ENCODE measurements at places on chromosomes 6 and 20.
A peak's percentile ranks its signal among the peaks of the same experiment; 100 is the strongest.

GRCh38 chr6:146666909-146667308 is 68.1 kb downstream of the ADGB start:
- DNase-seq = no peak

GRCh38 chr6:154996841-154997311 is 1.8 kb downstream of the TIAM2 start:
- DNase-seq = no peak

- DNase-seq = no peak
Observed at GRCh38 chr6:67328269-67328668, 1306.8 kb upstream of the ADGRB3 start.

GRCh38 chr20:49281059-49281912 is 3.4 kb upstream of the ZNFX1 start:
- DNase-seq = no peak

GRCh38 chr6:116280161-116280932 is 617 bp upstream of the TSPYL1 start:
- no peak for DNase-seq

- no peak for DNase-seq
Observed at GRCh38 chr6:53161481-53162009, 12.9 kb upstream of the GCM1 start.

GRCh38 chr20:46438156-46438750 is 31.8 kb upstream of the ELMO2 start:
- no peak for DNase-seq

- peak; percentile 59 for DNase-seq
Observed at GRCh38 chr6:22448291-22448711, 121.1 kb upstream of the HDGFL1 start.

DNA sequence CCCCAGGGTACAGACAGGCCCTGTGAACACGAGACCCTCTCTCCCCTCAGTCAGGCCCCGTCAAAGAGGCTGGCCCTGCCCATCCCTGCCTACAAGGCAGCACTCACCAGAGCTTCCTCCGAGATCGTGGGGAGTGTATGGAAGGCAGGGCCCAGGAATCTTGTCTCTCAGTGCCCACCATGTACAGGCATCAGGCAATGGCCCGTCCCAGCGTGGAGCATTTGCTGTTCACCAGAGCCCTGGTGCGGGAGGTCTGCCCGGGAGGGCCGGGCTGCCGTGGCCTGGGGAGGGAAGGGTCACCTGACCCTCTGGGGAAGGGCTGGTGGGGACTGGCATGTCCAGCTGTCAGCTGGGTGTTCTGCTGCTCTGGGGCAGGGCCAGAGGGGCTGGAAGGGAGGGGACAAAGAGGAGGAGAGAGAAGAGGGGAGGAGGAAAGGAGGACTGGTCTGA is at the start of gene IP6K3:
TSS of gene IP6K3 (minus strand) at position 255 of the 450 bp plus-strand sequence. CDS start 11,429 bp downstream, outside the sequence.
- no peak for DNase-seq

DNA sequence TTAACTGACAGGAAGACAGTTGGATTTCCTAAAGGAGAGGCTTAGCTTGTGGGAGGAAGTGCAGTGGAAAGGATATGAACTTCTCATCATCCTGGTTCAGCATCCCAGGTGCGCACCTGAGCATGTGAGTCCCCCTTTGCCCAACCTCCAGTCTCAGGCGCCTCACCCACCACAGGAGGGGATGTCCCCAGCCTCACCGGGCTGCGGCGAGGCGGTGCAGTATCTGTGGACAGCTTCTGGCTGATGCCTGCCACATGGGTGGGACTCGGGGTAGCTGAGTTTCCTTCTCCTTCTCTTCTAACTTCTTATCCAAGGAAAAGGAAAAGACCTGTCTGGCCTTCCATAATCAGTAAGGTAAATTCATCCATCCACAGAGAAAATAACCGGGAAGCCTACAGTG is 539.3 kb upstream of the AGPAT4 start:
- DNase-seq = no peak

DNA sequence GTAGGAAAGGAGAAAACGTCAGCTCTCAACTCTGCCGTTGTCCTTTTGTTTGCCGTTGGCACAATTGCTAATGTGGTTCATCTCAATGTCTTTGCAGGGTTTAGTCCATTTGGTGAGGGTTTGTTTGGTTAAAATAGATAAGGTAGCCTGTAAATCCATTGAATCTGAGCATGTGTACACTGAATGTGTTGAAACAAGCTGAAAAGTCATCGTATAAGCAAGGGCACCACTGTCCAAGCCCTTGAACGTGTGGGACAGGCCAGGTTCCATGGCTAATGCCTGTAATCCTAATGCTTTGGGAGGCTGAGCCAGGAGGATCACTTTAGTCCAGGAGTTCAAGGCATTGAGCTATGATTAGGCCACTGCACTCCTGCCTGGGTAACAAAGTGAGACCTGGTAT is 224.7 kb upstream of the PLCB4 start:
- DNase-seq = no peak

DNA sequence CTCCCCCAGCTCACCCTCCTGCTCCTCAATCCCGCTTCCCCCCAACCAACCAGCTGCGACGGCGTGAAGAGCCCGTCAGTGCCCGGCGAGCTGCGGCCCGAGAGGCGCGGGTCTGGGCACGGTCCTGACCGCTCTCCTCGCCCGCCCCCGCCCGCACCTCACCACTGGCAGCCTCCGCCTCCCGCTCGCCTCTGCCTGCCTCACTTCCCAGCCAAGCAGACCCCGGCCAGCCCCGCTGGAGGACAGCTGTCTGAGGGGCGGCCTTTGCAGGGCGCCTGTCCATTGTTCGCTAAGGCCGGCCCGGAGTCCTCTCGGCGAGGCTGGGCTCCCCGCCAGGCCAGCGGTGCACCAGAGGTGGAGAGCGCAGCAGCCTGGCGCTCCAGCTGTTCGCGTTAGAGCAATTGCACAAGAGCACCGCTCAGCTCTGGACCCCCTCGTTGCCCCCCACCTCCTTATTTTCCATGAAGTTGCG is 1.3 kb downstream of the SOBP start:
- DNase-seq = no peak

DNA sequence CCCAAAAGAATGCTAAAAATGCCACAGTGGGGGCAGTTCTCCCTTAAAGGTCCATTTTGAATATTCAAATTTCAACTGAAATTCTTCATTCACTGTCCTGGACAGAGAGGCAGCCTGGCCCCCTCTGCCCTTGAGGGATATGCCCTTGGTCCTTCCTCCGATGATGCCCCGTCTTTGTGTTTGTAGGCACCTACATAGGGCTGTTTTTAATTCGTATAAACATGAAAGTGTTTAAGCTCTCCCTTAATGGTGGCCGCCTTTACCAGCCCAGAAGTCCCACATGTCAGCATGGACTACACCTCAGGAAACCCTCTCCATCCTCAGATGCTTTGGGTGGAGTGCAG is 70.2 kb downstream of the SSR1 start:
- DNase-seq = no peak

- no peak for DNase-seq
Observed at GRCh38 chr6:46052479-46052878, 36.8 kb upstream of the CLIC5 start.

GRCh38 chr6:150567823-150568383 is 31.8 kb upstream of the PLEKHG1 start:
- no peak for DNase-seq

GRCh38 chr20:38050686-38051085 is 17.1 kb downstream of the RPRD1B start:
- no peak for DNase-seq

GRCh38 chr6:24979176-24979575 is 43.4 kb upstream of the RIPOR2 start:
- no peak for DNase-seq

- no peak for DNase-seq
Observed at GRCh38 chr6:104325341-104326172, 534.2 kb downstream of the HACE1 start.

DNA sequence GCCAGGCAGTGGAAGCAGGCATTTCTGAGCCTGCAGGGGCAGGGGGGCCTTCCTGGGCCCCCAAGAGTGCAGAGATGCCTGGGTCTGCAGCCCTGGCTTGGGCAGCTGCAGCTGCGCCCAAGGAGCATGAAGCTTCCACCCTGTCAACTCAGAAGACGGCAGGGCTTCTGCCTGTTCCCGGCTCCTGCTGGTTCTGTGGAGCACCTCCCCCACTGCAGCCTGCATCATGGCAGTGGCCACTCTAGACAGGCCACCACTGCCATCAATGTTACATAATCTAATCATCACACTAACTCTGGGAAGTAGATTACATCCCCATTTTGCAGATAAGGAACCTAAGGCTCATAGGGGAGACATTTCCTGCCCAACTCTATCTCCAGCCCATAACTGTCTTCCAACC is 21.1 kb upstream of the TOP1 start:
- no peak for DNase-seq

DNA sequence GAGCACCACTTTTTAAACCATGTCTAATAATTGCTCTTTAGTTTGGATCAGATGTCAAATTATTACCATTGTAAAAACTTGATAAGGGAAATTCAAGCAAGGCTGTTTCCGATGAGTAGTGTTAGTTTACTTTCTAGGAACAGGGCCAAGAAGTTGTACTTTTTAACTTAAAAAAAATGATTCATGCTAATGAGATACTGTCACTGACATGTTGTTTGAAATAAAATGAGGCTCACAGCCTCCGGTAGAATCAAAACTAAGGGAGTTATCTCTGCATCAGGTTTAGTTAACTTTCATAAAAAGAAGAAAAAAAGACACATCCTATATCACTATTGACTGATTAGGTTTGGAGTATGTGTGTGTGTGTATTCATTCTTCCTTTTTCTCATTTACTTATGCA is 55.2 kb upstream of the SUPT3H start:
- no peak for DNase-seq

GRCh38 chr6:56951049-56951831 is 3.7 kb upstream of the BEND6 start:
- DNase-seq = no peak

DNA sequence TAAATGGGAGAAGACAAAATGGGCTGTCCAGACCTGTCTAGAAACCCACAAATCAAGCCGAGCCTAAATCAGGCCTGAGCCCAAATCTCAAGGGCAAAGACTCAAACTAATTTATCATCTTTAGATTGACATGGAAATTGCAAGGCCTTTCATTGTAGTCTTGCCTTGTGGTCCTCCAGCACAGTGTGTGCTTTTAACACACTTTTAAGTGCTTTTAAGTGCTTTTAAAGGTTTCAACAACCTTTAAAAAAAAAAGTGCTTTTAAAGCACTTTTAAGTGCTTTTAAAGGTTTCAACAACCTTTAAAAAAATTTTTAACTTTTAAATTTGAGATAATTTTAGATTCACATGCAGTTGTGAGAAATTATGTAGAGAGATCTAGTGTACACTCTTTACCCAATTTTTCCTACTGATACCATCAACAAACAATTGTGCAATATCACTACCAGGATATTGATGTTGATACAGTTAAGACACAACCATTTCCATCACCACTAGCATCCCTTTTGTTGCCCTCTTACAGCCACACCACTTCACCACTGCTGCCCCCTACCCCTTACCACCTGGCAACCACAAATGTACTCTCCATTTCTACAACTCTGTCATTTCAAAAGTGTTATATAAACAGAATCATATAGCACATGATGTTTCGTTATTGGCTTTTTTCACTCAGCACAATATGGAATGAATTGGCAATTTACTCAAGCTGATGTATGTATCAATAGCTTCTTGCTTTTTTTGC is 23.1 kb upstream of the DCBLD1 start:
- DNase-seq = no peak

DNA sequence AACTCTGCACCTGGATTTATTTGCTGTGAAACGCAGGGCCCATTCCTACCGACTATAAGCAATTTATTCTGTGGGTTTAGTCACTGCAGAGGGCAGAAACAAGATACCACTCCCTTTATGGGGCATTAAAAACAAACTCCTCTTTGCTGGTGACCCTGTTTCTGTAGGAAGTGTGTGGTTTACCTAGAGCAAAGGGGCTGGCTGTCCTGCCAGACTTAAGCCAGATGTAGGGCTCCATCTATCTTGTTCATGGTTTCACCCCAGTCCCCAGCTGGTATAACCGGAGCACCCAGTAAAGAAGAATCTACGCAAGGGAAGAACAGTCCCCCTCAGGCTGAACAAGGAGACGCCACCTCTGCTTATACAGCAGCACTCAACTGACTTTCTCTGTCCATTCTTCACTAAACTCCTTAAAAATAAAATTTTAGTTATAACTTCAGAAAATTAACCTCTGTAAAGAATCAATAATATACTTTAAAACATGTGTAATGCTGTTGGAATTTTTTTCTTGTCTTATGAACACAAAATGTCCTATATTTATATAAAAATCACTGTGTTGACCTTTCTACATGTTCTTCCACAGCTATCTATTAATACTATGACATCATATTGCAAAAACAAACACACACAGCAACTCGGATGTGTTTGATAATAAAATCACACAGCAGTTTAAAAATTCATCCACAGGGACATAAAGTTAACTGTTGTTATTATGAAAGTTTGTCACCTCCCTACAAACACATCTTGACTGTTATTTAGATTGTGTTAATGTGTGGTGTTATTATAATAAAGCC is 126.1 kb upstream of the RPS6KA2 start:
- no peak for DNase-seq

DNA sequence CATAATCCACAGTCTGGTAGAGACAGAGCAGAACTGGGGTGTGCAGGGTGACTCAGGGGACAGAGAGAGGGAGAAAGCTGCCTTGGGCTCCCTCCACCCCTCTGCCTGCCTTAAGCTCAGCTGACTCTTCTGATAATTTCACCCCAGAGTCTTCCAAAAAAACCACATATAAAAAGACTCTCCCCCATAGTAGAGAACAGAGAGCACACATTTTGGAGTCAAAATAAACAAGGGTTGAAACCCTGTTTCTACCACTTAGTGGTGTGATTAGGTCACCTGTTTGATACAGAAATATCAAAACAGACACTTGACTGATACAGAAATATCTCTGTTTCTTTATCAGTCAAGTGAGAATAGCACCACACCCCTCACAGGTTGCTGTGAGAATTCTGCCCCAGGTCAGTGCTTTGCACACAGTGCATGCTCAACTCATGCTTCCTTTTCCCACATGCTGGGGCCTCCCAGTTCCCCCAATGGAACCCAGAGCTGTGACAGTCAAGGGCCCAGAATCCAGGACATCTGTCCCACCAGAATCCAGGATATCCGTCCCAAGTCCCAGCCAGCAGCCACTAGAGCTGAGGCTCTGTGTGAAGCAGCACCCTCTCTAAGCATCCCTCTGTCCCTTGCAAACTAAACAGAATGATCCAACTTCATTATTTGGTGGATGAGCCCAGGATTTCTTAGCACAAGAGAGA is 1.2 kb downstream of the TREML2 start:
- DNase-seq = no peak

DNA sequence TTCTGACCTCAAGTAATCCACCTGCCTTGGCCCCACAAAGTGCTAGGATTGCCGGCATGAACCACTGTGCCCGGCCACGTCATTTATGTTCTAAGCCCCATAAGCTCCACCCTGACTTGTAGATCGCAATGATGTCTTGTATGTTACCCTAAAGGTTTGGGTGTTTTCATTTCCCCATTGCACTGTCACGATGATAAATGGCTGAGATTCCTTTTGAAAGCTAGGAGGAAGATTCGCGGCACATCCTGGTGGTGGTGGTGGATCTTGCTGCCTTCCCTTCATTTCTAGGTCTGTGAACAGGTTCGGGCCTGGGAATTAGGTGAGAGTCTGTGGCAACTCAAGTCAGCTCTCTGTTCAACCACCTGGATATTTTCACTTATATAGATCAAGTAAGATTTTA is 28.3 kb downstream of the MUC22 start:
- no peak for DNase-seq

GRCh38 chr6:131840441-131840840 is 32.6 kb downstream of the ENPP1 start:
- no peak for DNase-seq
